Hematopoietic multipotent progenitor cell treated with erythropoietin and hydrocortisone succinate and interleukin-3 and kit ligand, for 4 days (in vitro differentiated cells): ENCODE measurements at places on chromosomes 16 and 17.

DNA sequence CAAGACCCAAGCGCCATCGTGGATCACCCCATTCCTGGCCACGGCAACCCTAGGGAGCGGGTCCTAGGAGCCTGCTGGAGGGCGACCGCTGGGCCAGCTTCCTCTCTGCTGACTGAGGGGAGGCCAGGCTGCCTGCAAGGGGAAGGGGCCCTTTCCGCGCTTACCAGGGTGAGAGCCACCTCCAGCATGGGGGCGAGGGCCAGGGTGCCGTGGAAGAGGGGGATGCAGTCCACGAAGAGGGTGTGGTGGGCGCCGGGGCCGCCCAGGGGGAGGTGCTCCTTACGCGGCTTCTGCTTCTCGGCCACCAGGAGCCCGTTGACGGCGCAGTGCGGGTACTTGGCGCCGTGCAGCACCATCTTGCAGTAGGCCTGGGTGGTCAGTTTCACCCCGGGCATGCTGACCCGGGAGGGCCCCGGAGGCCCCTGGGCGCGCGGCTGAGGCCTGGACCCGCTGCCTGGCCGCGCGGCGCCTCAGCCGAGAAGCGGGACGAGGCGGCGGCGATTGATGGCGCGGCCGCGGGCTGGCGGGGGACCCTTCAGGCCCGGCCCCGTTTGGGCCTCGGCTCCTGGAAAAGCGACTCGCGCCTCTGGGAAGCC lies 345 bp downstream of the EMC8 start:
- peak; percentile 73 for DNase-seq

DNA sequence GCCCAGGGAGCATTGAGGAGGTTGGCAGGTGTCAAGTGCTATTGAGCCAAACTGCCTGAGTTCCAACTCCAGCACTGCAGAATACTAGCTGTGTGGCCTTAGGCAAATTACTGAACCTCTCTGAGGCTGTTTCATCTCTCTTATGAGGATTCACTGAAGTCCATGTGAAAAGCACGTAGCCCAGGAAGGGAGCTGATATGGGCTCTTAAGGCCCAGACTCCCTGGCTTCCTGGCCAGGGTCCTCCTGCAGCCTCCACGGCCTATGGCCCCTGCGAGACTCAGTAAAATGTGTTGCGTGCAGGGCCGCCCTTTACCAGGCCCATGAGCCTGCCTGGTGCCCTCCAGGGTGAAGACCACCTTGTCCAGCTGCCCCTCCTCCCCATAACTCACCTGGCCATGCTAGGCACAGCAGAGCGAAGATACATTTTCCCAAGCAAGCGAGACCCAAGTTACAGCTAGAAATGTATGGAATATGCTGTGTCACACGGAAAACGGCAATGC lies 133.7 kb upstream of the TNRC6C start:
- no peak for DNase-seq

DNA sequence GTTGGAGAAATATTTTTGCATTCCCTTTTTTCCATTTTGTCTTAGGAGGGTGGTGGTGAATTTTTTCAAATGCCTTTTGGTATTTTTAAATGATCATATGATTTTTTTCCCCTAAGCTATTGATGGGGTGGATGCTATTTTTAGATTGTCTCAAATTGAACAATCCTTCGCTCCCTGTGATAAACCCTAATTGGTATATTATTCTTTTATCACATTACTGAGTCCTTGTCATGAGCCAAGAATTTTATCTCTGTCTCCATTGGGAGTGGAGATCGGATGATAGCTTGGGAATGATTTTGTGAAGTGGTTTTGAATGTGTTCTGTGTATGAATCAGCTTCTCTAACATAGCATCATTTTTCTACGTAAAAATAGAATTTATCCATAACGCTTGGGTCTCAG lies 15.4 kb downstream of the NECAB2 start:
- no peak for DNase-seq

DNA sequence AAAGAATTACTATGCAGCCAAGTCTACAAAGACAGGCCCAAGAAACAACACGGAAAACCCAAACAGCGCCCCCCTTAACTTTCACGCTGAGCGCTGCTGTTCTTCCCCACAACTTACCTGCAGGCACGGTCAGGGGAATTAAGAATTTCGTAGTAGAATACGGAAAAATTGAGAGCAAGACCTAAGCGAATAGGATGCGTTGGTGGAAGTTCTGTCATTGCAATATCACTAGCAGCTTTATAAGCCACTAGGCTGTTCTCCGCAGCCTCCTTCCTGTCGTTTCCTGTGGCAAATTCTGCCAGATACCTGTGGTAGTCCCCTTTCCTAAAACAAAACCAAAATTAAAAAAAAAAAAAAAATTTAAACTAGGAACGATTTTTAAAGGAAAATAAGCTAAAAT lies 39.0 kb downstream of the YWHAE start:
- no peak for DNase-seq

DNA sequence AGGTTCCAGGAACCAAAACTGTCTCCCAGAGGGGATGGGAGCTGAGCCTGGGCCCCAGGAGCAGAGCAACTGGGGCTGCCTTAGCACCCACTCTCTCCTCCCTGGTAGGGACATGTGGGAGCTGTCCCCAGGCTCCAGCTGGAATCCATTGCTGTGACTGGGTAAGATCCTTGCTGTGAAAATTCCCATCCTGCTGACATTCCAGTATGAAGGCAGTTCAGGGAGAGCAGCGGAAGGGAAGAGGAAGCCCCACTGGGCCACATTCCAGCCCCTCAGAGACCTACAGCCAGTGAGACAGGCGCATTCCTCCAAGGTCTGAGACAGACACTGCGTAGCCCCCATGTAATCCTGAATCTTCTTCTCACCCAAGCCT lies 24.2 kb downstream of the MYO18A start:
- no peak for DNase-seq

DNA sequence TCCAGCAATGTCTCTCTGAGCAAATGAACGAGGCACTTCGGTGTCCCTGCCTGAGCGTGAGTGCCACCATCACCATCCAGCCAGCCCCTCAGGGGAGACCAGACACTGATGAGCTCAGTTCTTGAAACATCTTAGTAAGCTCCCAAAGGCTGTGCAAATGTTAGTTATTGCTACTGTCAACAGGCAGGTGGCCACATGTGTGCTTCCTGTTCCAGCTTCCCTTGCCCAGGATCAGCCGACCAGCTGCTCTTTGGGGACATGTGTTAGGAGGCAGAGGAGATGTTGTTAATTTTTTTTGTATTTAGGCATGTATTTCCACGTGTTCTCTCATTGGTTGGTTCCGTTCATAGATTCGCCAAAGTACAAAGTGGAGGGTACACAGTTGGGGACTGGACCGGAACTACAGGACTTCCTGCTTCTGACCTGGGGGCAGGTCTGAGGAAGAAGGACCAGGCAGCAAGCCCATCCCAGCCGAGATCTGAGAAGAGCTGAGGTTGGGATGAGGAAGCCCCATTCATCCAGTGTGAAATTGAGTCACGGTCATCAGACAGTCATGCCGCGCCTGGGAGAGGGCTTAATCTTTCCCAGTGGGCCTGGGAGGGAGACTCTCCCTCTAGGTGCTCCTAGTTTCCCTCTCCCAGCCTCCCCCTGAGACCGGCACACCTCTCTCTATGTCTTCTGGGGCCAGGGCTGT lies 3.8 kb downstream of the TTYH2 start:
- peak; percentile 38 for DNase-seq

GRCh38 chr16:57757883-57758282 lies 22.3 kb downstream of the KATNB1 start:
- no peak for DNase-seq

DNA sequence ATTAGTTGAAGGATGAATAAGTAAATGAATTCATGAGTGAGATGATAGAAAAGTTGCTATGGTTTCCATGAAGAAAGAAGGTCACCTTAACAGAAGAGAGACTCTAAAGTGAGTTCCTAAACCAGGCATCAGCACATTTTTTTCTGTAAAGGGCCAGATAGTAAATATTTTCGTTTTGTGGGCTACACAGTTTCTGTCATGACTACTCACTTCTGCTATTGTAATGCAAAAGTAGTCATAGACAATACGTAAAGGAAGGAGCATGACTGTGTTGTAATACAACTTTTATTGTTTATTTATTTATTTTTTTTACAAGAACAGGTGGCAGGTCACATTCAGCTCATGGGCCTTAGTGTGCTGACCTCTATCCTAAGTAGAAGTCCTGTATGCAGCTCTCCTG lies 426.1 kb upstream of the DYNLRB2 start:
- DNase-seq = no peak

- DNase-seq = peak; percentile 75
Observed at GRCh38 chr17:5592382-5592781, 8.1 kb upstream of the NLRP1 start.

GRCh38 chr17:1907909-1908698 lies 78.3 kb downstream of the RPA1 start:
- peak; percentile 49 for DNase-seq

DNA sequence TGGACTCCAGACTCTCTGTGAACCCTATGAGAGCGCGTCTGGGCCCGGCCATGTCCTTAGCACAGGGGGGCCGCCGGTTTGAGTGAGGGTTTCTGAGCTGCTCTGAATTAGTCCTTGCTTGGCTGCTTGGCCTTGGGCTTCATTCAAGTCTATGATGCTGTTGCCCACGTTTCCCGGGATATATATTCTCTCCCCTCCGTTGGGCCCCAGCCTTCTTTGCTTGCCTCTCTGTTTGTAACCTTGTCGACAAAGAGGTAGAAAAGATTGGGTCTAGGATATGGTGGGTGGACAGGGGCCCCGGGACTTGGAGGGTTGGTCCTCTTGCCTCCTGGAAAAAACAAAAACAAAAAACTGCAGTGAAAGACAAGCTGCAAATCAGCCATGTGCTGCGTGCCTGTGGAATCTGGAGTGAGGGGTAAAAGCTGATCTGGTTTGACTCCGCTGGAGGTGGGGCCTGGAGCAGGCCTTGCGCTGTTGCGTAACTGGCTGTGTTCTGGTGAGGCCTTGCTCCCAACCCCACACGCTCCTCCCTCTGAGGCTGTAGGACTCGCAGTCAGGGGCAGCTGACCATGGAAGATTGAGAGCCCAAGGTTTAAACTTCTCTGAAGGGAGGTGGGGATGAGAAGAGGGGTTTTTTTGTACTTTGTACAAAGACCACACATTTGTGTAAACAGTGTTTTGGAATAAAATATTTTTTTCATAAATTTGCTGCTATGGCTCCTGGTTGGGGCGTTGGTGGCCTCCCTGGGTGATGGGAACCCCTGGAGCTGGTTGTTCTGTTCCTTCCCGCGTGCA lies 23.1 kb downstream of the STAT5A start:
- DNase-seq = peak; percentile 97

GRCh38 chr17:17736205-17737183 lies 55.2 kb downstream of the RAI1 start:
- no peak for DNase-seq

- no peak for DNase-seq
Observed at GRCh38 chr17:68595986-68596385, 5.2 kb downstream of the FAM20A start.

DNA sequence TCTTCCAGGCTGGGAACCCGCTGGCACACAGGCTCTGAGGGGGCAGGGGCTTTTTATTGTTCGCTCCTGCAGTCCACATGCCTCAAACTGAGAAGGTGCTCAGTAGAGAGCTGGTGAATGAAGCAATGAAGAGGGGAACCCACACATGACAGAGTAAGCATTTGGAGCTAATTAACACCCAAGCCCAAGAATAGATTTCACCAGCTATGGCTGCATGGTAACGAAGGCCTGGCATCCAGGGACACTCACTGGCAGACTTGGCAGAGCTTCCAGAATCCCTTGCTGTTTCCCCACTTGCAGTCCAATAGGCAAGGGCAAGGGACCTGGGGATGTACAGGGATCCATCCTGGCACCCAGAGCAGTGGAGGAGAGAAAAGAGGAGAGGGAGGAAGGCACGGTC lies 12.2 kb downstream of the FLOT2 start:
- DNase-seq = no peak

DNA sequence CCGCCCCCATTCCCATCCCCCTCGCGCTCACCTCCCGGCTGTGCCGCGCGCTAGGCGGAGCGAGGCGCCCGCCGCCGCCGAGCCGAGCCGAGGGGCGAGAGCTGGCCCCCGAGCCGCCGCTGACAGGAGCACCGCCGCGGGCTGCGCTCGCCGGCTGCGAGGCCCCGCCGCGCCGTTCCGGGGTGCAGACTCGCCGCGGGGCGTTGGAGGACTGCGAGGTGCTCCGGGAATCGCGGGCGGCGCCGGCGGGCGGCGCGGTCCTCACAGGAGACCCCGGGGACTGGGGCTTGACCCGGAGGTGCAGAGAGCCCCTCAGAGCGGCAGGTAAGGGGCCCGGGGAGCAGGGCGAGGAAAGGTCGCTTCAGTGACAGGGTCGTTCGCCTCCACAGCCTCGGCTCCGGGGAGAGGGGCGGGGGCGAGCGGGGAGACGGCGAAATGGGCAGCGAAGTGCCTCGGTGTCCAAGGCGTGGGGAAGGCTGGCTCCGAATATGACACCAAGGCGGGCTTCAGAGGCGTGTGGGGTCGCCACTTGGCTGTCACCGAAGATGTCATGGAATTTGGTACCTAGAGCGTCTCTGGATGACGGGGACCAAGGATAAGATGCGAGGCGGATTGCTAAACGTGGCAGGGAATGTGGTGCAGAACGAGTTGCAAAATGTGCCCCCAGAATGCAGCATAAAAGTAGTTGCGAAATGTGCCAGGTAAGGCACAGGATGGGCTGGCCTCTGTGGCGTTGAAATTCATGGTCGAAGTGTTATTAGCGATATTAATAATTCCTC lies 580 bp downstream of the TANC2 start:
- DNase-seq = peak; percentile 42

GRCh38 chr17:47957591-47958490 lies at the start of gene PRR15L:
PRR15L (minus strand) TSS chr17:47957883; CDS start chr17:47953234, 4,649 bp downstream.
- DNase-seq = no peak

GRCh38 chr17:57986841-57987580 lies 1.0 kb downstream of the VEZF1 start:
- peak; percentile 60 for DNase-seq

- peak; percentile 73 for DNase-seq
Observed at GRCh38 chr17:68238164-68238870, 9.5 kb upstream of the AMZ2 start.

DNA sequence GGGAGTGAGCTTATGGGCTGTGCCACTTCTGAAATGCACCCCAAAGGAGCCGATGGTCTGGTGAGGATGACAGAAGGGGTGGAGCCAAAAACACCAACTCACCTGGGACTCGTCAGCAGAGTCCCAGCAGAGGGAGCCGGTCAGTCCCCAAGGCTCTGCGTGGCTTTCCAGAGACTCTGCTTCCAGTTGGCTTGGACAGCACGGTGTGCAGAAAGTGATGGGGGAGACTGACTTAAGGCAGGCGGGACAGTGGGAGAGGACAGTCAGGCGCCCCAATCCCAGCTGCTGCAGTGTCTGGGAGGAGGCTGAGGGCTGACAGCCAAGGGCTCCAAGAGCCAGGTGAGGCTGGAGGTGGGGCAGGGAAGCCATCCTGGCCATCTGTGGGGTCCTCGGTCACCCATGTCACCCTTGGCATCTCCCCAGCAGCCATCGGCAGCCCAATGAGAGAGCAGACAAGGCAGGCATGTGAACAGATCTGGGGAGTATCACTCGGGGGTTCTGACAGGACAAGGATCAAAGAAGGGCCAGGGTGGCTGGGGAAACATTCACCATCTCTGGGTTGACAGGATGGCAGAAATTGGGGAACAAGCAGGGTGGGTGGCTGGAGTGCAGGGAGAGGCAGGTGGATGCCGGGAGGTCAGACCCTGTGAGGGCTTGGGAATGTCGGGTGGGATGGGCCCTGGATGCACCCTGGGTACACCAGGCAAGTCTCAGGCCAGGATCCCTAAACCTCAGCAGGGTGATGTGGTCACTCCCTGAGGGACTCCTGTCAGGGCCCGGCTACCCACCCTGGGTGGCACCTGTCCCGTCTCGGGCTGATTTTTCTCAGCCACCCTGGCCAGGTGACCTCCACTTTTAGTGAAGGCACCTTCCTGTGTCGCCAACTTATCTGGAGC lies 8.9 kb upstream of the KRTAP17-1 start:
- DNase-seq = no peak
